ENCODE measurements at places on chromosomes 7 and 10.
A peak's percentile ranks its signal among the peaks of the same experiment; 100 is the strongest.

GRCh38 chr7:26479581-26479980 lies 187.9 kb downstream of the SNX10 start:
- no peak for DNase-seq

DNA sequence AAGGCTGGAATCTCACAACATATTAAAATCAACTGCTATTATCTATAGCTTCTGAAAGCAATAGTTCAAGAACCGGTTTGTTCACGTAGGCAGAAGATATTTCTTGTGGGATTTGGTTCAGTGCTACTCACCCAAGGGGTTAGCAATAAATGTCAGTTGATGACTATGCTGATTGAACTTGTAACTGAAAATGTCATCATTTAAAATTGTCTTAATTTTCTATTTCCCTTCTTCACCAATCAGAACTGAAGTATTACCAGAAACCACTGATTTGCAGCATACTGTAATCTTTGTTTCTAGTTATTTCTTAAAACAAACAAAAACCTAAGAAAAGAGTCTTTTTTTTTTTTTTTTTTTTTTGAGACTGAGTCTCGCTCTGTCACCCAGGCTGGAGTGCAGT lies 46.1 kb downstream of the CPEB3 start:
- no peak for DNase-seq

DNA sequence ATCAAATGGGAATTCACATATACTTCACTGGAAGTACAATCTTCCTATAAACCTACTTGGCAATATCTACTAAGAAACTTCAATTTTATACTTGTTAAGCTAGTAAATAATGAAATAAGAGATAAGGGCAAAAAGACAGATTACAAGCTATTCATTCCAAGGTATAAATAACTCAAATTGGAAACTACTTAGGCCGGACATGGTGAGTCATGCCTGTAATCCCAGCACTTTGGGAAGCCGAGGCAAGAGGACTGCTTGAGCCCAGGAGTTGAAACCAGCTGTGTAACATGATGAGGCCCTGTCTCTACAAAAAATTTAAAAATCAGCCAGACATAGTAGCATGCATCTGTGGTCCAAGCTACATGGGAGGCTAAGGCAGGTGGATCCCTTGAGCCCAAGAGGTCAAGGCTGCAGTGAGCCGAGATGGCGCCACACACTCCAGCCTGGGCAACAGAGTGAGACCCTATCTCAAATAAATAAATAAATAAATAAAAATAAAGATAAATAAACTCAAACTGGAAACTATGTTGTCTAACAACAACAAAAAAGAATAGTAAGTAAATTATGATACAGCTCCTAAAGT lies 37.6 kb downstream of the ARHGAP21 start:
- DNase-seq: no peak

DNA sequence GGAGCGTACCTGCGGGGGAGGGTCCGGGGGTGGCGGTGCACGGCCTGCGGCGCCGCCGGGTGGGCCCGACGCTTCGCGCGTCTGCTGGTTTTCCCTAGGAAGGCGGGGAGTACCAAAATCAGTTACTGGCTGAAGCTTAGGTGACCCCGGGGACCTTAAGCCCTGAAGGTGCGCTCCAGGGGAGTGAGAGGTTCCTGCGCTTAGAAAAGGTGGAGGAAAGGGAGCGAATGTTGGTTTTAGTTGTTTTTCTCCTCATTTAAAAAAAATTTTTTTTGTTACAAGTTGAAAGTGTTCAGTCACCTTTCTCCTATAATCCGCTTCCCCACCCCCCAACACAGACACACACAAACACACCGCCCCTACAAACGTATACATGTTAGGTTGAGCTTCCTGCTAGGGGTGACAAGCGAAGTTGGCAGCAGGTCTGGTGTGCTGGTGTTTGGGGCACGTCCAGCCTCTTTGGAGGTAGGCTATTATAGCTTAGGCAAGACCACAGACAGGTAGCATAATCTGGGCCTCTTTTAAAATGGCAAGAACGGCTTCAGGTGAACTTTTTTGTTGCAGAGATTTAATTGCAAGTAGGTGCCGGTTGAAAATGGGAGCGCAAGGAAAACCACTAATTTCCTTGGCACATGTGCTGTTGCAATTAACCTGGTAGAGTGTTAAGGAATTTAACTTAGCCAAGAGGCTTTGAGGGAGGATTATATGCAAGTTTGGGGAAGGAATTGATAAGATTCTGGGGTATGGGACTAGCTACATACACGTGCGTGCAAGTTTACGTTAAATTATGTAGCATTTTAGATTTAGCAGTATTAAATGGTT lies 945 bp downstream of the ADD3 start:
- peak; percentile 54 for DNase-seq

DNA sequence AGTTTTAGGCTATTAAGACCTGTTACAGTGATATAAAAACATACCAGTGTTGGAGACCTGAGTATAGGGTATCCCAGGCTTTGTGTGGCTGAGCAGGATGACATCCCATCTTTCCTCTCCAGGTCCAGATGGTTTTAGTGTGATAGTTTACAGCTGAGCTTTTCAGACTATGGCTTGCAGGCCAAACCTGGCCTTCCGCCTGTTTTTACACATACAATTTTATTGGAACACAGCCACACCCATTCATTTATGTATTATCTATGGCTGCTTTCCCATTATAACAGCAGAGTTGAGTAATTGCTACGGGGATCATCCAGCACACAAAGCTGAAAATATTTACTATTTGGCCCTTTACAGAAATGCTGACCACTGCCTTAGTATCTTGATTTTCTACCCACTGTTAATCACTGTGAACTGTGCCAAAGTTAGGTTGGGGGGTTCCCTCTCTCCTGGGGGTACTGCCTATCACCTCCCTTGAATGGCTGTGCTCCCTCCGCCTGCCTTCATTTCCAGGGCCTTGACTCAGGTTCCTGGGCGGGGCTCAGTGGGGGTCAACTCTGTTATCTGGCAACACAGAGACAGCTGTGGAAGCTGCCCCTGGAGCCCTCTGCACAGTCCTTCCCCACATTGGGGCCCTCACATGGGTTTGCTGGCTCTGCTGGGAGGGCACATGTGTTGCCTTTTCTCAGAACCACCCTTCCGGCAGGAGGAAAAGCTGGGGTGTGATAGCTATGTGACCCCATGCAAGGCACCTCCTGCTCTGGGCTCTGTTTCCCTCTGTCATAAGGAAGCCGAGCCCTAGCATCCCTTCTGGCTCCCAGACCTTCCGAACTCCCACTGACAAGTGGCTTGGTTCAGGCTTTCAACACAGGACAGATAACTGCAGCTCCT lies 40.3 kb upstream of the SH2D4B start:
- DNase-seq: peak; percentile 68

DNA sequence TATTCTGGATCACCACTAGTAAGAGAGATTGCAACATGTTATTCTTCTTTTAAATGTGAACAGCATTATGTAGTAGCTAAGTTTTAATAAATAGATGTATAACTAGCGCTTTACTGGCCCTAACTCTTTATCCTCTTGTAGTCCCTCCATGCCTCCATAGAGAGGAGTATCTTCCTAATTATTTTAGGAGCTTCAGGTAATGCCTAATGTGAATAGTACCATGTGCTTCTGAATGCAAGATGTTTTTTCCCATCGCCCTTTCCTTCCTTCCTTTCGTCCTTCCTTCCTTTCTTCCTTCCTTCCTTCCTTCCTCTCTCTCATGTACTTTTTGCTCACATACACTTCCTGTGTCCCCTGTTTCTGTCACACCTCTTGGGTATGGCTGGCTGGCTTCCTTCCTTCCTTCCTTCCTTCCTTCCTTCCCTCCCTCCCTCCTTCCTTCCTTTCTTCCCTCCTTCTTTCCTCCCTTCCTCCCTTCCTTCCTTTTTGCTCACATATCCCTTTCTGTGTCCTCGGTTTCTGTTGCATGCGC lies 290.7 kb downstream of the HDAC9 start:
- DNase-seq: no peak

DNA sequence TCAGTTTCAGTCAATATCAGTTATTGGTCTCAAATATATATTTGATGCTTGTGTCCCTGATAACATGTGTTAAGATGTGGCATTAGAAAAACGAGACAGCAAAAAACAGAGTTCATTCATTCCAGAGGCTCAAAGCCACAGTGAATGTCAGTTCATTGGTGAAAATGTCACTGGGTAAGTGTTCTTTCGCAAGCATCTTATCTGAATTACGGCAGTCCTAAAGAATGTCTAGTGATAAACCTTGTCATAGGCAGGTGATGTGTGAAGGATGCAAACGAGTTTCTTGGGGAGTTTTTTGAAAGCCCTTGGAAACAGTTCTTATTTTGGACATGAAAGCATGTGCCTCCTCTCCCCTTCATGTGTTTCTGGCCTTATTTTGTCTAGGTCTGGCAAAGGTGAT lies 45.9 kb upstream of the RELN start:
- DNase-seq: no peak

DNA sequence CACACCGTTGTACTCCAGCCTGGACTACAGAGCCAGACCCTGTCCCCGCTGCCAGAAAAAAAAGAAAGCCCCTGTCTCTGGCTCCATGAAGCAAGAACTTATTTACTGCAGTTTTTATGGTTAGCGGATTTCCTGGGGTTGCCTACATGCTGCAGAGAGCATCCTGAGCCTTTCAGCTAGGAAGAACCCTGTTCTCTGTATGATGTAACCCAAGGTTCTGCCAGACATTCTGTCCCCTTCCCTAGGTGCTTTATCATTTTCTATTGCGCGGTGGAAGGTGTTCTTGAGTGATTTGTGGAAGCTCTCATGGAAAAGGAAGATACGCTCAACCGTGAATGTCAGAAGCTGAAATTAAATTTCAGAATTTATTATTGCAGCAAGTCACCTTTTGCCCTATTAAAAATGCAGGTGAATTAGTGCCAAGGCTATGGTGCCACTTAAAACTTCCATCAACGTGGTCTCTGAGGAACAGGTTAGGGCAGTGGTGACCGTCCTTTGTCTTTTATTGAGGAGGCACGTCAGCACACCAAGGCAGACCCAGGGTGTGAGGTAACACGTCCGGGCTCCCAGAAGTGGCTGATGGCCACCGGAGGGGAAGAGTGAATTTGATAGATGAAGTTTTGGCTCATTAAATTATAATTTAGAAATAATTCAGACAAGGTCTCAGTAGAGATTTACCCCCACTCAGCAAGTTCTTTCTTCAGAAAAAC lies 273.1 kb downstream of the PHTF2 start:
- DNase-seq: no peak

DNA sequence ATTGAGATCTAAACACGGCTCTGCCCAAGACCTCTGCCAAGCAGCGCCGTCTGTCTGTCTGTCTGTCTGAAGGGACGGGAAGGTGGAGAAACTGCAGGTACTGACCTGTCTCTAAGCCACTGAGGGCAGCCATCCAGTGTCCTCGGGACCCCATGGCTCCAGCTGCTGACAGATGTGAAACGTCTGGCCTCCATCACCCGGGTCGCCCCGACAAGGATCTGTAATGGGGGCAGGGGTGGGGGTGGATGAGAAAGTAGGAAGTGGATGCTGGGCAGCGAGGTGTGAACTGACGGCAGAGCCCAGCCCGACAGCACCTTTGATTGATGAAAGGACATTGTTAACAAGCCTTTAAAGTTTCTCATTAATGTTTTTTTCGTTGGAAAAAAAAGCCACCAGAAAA lies 193.1 kb downstream of the EBF3 start:
- peak; percentile 8 for DNase-seq

DNA sequence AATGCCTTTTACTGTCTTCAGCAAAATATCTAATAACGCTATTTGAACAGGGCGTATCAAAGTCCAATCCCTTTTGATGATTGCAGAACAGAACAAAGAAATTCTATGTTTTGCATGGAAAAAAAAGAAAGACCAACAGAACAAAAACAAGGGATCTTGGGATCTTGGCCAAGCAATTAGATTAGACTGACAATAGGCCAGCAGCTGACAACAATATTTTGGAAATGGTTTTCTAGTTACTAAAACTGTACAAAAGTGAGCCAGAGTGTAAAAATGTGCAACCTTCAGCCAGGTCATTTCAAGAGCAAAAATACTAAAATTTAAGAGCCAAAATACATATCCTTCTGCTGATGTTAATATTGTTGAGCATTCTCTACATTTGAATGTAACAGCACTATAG lies 716.5 kb upstream of the KCND2 start:
- DNase-seq: no peak

DNA sequence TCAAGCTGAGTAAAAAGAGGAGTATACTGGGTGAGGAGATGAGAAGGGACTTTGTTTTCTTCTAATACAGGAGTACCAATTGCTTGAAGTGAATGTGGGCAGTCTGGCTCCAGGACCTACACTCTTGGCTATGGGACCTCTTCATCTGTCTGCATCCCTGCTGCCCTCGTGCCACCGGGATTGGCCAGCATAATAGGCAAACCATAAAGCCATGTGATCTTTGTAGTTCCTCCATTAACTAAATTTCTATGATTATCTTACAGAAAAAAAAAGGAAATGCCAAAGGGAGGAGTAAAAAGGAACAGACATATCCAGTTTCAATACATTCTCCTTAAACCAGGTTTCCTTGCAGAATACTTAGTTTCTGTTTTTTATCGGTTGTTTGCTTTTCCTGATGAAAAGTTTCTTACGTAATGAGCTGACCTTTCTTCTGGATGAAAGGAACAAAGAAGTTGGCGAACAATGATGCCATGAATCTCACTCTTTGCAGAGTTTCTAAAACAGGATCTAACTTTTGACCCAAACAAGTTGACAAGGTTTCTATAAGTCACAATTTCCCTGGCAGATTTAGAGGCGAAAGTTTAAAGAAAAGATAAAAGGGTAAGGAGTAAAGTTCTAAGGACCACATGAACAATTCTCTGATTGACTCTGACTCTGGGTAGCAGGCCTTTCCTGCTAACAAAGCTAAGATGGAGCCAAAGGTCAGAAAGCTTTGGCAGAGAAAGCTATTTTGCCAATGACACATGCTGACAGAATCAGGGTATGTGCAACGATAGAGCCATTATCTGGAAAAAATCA lies 54.1 kb downstream of the LAMB1 start:
- DNase-seq: no peak

GRCh38 chr7:47444376-47445098 lies 137.4 kb downstream of the TNS3 start:
- no peak for DNase-seq

DNA sequence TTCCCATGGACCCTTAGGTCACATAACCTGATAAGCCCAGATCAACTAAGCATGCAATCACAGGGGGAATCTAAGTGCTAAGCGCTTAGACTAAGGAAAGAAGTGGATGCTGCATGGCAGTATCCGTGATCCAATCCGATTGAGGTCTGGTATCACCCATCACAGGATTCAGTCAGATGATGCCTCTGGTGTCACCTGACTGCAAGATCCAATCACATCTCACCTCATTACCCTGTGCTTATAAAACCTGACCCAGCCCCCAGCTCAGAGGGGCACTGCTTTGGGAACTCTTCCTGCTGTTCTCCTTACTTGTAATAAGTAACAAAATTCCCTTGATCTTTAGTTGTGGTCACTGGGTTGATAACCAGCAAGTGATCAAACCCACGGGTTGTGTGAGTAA lies 84.7 kb upstream of the TMEM168 start:
- no peak for DNase-seq

DNA sequence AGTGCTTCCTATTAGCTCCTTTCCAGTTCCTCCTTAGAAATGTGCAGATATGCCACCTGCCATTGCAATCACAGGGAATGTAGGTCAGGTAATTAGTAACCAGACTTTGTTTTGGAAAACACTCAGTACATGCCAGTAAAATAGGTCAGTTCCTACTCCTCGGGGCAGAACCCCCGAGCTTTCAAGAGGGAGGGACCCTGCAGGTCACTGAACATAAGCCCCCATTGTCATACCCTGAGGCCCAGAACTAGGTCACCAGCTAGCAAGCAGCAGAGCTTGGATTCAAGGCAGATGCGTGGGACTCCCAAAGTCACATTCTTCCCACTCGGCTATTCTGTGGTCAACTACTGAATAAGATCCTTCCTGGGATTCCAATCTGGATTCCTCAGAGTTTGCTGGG lies 104.8 kb downstream of the PPP1R3C start:
- DNase-seq: no peak

- no peak for DNase-seq
These were observed 138.1 kb downstream of the TCF7L2 start for GRCh38 chr10:113088194-113088593.

- no peak for DNase-seq
These were observed 54.9 kb upstream of the ANK3 start for GRCh38 chr10:60444494-60445064.
